ENCODE measurements at places on chromosomes 11 and 22.

GRCh38 chr11:22711880-22712279, 45.5 kb downstream of the GAS2 start:
- DNase-seq, result no peak

GRCh38 chr11:102276362-102276761, 40.9 kb upstream of the BIRC3 start:
- no peak for DNase-seq

DNA sequence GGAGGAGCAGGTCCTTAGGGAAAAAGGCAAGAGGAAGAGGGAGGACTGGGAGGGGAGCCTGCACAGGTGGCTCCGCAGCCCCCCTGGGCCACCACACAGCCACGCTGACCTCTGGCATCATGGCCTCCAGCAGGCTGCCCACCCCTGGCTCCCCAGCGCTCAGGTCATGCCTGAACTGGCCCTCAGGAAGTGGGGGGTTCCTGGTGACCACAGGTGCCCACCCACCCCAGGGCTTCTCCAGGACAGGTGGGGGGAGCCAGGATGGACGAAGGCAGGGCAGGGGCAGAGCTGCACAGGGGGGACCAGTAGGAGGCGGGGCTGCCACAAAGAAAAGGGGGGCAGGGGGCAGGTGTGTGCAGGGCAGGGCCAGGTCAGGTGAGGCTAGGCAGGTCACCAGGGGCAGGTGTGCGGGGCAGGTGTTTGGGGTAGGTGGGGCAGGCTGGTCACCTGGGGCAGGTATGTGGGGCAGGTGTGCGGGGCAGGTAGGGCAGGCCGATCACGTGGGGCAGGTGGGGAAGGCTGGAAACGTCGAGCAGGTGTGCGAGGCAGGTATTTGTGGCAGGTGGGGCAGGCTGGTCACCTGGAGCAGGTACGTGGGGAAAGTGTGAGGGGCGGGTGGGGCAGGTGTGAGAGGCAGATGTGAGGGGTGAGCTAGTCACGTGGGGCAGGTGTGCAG, 997 bp downstream of the DEAF1 start:
- DNase-seq, result no peak

GRCh38 chr11:34311126-34311525, 46.7 kb downstream of the ABTB2 start:
- DNase-seq, result no peak

GRCh38 chr11:862696-863022, 20.0 kb downstream of the TSPAN4 start:
- DNase-seq, result no peak

DNA sequence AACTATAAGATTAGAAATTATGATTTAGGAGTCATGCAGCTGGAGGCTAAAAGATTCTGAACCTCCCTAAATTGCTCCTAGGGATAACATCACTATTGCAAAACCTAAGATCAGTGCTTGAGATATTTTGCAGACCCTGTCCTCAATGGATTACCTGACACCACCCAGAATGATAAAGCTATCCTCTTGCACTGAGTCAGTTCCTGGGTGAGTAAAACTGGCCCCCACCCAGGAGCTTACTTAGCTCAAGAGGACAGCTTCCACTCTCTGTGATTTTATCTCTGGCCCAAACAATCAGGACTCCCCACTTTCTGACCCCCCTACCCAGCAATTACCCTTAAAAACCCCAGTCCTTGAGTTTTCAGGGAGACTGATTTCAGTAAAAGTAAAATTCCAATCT, 2074.4 kb upstream of the RAG2 start:
- no peak for DNase-seq

DNA sequence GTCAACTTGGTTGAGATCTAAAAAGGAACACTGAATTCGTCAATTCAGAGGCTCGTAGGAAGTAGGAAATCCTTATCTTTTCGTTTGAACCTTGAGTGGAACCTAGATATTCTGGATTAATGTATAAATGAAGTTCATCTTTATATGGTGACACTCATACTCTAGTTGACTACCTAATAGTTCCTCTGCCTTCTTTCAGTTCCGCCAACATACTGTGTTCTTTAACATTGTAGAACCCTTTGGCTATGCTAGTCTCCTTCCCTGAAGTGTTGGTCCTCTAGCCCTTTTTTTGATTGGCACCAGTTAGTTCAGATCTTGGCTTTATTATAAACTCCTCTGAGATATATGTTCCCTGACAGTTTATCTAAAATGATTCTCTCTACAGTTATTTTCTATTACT, 1.5 kb downstream of the ATM start:
- DNase-seq, result no peak

- no peak for DNase-seq
Observed at GRCh38 chr11:109808569-109808968, 284.6 kb upstream of the ZC3H12C start.

DNA sequence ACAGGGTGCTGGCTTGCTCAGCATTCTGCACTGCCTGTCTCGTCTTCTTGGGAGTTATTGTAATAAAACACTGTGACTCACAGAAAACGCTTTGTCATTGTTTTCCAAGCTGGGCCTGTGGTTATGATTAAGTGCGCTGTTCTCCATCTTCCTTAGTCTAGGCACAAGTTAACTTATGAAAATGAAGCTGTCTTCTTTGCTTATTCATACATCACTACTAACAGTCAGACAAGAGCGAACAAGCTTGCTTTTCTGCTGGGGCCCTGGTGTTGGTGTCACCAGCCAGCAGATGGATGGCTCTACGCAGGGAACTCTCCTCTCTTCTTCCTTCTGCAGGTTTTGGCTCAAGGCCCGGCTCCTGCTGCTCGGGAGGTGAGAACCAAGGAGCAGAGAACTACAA, 380.1 kb upstream of the SYN3 start:
- DNase-seq, result no peak

DNA sequence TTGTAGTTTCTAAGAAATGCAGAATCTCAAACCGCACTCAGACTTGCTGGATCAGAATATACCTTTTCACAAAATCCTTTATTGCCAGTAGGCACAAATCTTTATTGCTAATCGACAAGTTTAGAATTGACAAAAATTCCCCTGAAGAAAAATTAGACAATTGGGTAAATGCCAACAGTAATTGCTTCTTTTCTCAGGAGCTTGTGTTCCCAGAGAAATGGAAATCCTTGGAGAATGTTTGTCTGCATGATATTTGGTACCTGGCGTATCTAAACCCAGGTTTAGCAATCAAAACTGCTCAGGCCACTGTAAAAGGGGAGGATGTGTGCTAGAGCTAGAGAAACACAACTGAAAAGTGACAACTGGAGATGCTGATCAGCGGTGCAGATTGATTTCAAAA, at the start of gene OR8G5:
Gene OR8G5, plus strand, starts transcription at position 301 of the 400 bp plus-strand sequence. CDS start 8,556 bp downstream, outside the sequence.
- no peak for DNase-seq

GRCh38 chr11:30342736-30343166, 19.8 kb downstream of the ARL14EP start:
- no peak for DNase-seq

DNA sequence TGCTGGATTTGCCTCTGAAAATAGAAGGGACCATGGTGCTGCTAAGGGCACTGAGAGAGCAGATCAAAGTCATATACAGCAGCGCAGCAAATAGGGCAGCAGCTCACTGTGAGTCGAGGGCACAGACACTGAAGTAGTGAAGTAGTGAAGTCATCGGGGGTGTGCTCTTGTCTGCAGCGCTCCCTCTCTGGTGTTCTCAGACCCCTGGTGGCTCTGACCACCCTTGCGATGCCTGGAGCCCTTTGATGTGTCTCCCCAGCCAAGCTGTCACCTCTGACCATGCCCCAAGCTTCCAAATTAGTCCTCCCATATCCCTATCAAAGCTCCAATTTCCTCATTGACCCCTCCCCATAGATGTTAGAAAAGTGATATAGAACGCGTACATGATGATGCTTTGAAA, 27.7 kb upstream of the EIF3M start:
- DNase-seq, result no peak

GRCh38 chr11:297586-298405, 1.5 kb downstream of the IFITM5 start:
- no peak for DNase-seq

Measured in stimulated activated CD8-positive, alpha-beta memory T cell treated with anti-CD3 and anti-CD28 coated beads, Interleukin-7, amount 100 ng/mL, for 4 hours (primary cell).